ENCODE measurements at places on chromosomes 7 and 10.
A peak's percentile ranks its signal among the peaks of the same experiment; 100 is the strongest.

DNA sequence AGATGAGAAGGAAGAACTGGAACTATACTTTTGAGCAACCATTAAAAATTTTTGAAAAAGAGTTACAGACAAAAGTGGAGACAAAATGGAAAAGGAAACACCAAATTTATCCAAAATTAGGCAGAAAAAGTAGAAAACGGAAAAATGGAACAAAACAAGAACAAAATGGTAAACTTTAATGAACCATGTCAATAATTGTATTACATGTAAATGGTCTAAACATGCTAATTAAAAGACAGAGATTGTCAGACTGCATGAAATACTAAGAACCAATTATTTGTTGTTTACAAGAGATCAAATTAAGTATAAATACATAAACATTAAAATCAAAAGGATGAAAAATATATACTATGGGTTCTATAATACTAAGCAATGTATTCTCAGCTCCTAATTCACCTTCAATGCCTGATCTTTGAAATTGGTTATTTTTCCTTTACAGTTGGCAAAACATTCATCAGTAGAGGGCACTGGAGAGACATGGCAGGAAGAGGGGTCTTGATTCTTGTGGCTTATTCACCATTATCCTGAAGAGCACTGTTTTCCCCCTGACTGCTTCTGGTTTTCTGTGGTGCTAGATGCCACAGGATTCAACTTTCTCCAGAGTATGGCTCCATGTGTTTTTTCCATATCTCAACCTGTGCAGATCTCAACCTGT, 124.9 kb downstream of the ELFN1 start:
- DNase-seq = no peak

DNA sequence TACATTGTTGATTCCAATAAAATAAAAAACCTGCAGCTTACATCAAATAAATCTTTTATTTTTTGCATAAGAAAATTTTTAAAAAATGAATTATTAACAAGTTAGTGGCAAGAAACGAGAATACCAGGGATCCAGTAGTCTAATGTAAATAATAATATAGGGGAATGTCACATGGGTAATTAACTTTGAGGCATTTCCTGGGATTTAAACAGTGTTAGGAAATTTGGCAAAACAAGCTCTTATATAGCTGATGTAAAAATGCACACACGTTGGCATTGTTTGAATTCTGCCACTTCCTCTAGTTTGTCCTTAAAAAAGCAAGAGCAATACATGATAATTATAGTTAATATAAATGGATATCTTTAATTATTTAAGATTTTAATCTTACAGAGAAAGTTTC, 768.6 kb downstream of the CNTNAP2 start:
- no peak for DNase-seq

DNA sequence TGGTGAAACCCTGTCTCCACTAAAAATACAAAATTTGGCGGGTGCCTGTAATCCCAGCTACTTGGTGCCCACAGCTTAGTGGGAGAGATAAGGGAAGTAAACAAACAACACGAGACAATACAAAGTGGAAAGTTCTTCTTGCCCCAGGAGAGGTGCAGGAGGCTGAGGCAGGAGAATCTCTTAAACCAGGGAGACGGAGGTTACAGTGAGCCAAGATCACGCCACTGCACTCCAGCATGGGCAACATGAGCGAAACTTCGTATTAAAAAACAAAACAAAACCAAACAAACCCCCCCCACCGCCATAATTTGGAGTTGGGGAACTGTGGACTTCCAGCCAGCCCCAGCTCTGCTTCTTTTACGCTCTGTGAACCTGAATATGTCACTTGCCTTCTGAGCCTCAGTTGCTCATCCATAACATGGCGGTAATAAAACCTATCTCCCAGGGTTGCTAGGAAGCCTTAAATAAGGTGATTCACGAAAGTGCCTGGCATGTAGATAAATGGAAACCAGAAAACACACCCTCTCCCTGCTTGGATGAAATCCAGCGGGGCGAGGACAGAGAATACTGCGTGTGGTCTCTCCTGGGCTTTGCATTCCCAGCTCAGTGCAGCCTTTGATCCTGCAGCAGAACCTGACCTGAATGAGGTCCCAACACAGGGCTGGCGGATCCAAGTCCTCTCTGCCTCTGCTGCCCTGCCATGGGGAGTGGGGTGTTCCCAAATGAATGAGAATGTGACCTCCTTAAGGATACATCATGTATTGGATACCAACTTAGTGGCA, 10.2 kb downstream of the MLXIPL start:
- DNase-seq = peak; percentile 39

DNA sequence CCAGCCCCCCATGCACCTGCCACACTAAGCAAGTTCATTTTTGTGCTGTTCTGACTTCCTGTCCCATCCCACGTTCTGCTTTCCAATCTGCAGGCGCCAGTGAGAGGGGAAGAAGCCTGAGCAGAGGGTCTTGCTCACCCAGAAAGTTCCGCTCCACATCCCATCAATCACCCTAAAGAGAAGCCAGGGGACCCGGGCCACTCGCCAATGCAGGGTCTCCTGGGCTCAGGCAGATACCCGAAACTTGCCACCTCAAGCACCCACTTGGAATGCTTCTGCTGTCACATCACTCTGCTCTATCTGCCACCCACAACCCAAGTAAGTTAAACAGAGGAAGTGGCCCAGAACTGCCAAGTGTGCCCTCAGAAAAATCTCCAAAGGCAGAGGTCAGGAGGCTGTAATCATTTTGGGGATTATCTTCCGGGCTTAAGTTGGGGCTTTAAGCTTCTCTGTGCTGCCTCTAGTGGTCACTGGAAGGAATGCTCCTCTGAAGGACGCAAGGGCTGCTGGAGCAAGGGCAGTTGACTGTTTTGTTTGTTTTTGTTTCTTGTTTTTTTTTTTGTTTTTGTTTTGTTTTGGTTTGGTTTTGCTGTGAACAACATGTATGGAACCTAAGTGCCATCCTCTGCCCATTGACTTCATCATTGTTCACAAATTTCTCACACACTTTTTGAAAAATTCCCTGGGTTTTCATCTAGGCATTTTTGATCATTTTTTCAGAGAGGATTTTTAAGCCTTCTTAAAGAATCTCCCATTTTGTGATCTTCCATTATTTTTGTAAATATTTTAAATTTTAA, 25.5 kb downstream of the PRR15 start:
- peak; percentile 55 for DNase-seq

GRCh38 chr7:3063016-3063753, 19.5 kb upstream of the CARD11 start:
- DNase-seq = no peak

Measured in ELF-1 (cell line).